ENCODE measurements at places on chromosomes 16 and 17. TPM values are rescaled to one million over a fixed set of nuclear protein-coding genes. Genes with fewer than 3 reads are reported as not detected.

The PDE6G gene
- total RNA-seq = not detected

The ABCC12 gene
- total RNA-seq = 0.16 TPM

The DHRS7B gene
- 8.8 TPM for total RNA-seq

The SLC35G6 gene
- total RNA-seq = not detected

The PRCD gene
- 1.1 TPM for total RNA-seq

The DNAAF1 gene
- 0.49 TPM for total RNA-seq

The FTSJ3 gene
- 44.5 TPM for total RNA-seq

The CCDC200 gene
- not detected for total RNA-seq

The NSMCE1 gene
- total RNA-seq = 49.8 TPM

The TMC5 gene
- total RNA-seq = not detected

The PKMYT1 gene
- 2.2 TPM for total RNA-seq

The IQCK gene
- 7.0 TPM for total RNA-seq

The TCAP gene
- total RNA-seq = 0.36 TPM

The CCL8 gene
- total RNA-seq = 0.12 TPM

The PRAC1 gene
- not detected for total RNA-seq

The SMPD3 gene
- total RNA-seq = 0.24 TPM

The ORMDL3 gene
- 44.0 TPM for total RNA-seq

The AKAP1 gene
- 12.0 TPM for total RNA-seq

The KREMEN2 gene
- not detected for total RNA-seq

The SPNS3 gene
- total RNA-seq = not detected

The CCDC144A gene
- total RNA-seq = 1.8 TPM

The G6PC1 gene
- total RNA-seq = not detected

The RNF112 gene
- total RNA-seq = 9.1 TPM

The SPNS2 gene
- total RNA-seq = 0.16 TPM

The ARHGAP44 gene
- total RNA-seq = 1.6 TPM

The CAMKK1 gene
- 4.1 TPM for total RNA-seq

The FBXO39 gene
- 0.97 TPM for total RNA-seq

The MYH11 gene
- total RNA-seq = 0.36 TPM

The SPATA20 gene
- 155 TPM for total RNA-seq
